OCI-M1 (cell line): ENCODE measurements at places on chromosomes 13 and 19.

DNA sequence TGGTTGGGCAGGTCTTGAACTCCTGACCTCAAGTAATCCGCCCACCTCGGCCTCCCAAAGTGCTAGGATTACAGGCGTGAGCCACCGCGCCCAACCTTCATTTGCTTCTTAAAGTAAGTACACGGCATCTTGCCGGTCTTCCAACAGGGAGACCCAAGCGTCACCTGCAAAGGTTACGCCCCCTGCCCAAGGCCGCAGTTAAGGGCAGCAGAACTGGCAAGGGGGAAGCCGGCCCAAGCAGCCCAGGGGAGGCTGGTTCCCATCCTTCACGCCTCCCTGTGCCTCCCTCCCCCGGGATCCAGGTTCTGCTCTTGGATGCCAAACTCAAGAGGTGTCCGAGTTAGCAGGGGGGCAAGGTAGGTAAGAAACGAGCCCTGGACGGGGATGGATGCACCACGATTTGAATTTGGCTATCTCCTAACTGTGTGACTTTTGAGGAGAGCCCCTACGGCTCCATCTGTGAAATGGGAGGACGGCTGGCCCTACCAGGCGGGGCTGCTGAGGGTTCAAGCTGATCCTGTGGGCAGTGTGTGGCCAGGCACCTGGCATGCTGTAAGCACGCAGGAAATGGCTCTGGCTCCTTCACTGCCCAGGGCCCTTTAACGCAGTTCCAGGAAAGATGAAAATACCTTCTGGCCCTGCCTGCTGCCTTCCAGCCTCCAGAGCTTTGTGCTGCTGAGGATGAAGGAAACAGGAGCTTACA, 9.0 kb downstream of the RFX1 start:
- no peak for DNase-seq

GRCh38 chr19:40465025-40465556, 454 bp downstream of the BLVRB start:
- DNase-seq = peak; percentile 93

DNA sequence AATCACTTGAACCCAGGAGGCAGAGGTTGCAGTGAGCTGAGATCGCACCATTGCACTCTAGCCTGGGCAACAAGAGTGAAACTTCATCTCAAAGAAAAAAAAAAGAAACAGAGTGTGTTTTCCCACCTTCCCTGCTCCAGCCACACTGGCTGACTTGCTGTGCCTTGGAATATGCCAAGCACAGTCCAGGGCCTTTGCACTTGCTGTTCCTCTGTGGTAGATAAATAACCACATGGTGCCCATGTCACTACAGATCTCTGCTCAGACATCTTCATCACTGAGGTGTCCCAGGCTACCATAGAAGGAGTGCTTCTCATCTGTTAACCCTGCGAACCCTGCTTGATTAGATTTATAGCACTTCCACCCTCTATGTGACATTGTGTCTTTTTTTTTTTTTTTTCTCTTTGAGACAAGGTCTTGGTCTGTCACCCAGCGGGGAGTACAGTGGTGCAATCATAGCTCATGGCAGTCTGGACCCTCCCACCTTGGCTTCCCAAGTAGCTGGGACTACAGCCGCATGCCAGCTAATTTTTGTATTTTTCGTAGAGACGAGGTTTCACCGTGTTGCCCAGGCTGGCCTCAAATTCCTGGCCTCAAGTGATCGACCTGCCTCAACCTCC, 10.4 kb downstream of the SMARCA4 start:
- DNase-seq = no peak

GRCh38 chr19:15780610-15781418, 6.6 kb upstream of the OR10H5 start:
- no peak for DNase-seq

- no peak for DNase-seq
Observed at GRCh38 chr19:7980168-7980567, 25.3 kb downstream of the ELAVL1 start.

- DNase-seq = no peak
Observed at GRCh38 chr19:906480-906879, 6.5 kb downstream of the R3HDM4 start.

DNA sequence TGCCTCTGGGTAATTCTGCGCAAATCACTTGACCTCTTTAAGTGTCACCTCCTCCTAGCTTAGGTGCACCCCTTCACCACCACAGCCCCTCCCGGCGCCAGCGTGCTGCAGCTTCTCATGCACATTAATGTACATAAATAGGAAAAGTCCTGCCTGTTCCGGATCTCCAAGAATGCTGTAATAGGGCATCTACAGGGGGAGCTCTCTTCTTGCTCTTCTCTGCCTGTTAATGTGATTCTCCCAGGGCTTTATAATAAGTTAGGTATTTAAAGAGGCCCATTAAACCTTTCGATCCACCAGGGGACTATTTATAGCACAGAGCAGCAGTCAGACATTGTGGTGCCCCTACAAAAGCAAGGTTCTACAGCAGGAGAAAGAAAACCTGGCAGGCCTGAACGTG, 35.3 kb downstream of the SOX1 start:
- DNase-seq = no peak

DNA sequence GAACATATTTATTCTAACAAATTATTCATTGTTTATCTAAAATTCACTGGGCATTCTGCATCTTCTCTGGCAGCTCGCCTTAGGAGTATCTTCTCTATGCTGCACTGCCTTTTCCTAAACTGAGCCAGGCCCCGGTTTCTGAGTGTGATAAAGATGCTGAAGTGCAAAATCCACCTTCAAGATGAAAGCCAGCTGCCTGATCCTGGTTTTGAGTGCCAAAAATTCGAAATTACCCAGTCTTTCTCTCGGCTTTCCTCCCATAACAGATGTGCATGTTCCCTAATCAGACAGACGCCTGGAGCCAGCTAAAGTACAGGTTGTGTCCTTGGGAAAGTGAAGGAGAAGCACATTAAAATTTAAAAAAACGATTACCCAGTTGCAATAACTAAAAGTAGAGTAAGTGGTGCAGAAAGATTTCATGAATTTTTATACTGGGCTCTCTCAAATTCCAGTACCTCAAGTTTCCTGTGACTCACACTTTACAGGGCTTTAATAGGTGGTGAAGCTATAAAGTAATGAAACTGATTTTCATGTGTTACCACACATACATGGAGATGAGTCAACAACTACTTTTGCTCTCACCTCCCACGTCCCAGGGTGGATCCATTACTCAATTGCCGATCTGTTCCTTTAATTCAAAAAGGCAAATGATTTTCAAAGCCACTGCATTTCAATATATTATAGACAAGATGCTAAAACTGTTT, 65.0 kb upstream of the GTF2F2 start:
- DNase-seq = peak; percentile 21

DNA sequence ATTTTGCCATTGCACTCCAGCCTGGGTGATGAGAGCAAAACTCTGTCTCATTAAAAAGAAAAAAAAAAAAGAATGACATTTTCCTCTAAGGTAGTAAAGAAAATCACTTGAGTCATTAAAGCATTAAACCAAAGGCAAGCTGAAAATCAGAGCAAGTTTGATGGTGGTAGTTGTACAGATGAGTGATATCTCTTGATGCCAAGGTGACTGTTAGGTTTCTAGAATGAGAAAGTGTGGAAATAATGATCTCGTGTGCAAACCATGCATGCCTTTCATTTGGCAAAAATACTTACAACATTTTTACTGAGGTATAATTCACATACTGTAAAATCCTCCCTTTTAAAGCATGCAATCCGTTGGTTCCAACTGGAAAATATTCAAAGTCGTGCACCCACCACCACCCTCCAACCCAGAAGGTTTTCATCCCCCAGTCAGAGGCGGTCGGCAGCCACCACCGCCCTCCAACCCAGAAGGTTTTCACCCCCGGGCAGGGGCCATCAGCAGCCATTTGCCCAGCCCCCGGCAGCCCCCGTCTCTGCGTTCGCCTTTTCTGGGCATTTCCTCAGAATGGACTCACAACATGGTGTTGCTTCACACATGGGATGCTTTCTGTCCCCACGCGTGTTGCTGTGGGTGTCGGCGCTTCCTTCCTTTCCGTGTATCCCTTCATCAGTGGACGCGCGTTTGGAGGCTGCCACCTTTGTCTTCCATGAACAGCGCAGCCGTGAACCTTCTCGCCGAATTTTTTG, 90.2 kb downstream of the ATP11A start:
- DNase-seq = no peak

DNA sequence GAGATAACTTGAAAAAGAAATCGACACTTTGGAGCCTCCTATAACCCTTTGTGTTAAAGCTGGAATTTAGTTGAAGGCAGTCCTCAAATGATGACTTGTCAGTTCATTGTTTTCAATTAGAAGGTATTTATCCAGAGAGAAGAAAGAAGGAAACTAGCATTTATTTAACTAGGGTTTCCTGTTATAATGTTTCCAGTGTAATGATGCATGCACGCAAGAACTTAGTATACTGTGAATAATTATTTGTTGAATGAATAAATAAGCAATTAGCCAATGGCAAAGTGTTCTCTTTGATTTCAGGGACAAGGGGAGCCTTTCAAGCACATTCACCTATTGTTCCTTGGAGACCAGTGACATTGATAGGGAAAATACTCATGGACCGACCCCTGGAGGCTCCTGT, 307.4 kb downstream of the KLF5 start:
- no peak for DNase-seq

- DNase-seq = no peak
Observed at GRCh38 chr19:35766571-35767104, 8.7 kb downstream of the PROSER3 start.
